ENCODE measurements at places on chromosomes 1 and 21.
A peak's percentile ranks its signal among the peaks of the same experiment; 100 is the strongest.

- no peak overlapping the region for H3K4me3 ChIP-seq
- no peak overlapping the region for H3K27ac ChIP-seq
- no peak for DNase-seq
- no peaks in the 10 kb centered on the region for H3K36me3 ChIP-seq
These were observed 4.7 kb downstream of the RIMKLA start for GRCh38 chr1:42385283-42385682.

DNA sequence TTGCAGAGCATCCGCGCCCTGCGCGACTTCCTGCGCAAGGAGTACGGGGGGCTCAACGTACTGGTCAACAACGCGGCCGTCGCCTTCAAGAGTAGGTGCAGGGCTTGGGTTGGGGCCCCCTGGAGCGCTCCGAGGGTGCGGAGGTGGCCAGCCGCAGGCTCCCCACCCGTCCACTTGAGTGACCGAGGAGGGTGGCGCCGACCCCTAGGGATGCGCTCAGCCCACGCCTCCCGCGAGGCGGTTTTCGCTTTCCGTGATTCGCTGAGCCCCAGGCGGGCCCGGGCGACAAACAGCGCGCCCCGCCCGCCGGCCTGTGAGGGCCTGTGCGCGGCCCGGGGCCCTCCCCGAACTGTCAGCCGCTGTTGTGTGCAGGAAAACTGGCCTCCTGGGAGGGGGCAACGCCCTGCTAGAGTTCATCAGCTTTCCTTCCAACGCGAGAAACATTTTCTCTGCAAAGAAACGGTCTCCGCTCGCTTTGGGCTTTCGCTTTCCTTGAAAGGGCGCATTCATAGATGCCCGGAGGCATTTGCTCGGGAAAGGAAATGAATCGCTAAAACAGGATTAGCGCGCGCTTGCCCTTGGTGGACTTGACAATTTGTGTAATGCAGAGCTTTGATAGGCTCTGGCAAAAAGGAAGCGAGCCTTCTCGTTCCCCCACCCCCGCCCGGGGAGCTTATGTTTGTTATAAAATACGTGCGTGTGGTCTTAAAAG is 668 bp downstream of the CBR3 start:
- peaks cover 3% of the 10 kb centered on the region for H3K36me3 ChIP-seq
- H3K4me1 ChIP-seq: peaks cover 29% of the 10 kb centered on the region
- H3K27ac ChIP-seq: peak overlapping the region; percentile 93

DNA sequence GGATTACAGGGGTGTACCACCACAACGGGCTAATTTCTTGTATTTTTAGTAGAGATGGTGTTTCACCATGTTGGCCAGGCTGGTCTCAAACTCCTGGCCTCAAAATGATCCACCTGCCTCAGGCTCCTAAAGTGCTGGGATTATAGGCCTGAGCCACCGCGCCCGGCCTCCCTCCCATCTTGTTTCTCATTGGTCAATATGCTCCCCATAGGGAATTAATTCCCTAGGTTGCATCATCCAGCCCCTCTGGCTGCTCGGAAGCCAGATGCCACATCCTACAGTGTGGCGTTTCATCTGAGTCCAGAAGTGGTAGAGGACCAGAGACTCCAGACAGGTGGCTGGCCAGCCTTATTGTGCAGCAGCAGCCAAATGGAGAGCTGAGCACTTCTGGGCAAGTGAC is 11.5 kb upstream of the VASH2 start:
- H3K4me3 ChIP-seq: no peak overlapping the region
- DNase-seq: no peak
- no peak overlapping the region for H3K27ac ChIP-seq
- no peaks in the 10 kb centered on the region for H3K36me3 ChIP-seq
- no peaks in the 10 kb centered on the region for H3K27me3 ChIP-seq

DNA sequence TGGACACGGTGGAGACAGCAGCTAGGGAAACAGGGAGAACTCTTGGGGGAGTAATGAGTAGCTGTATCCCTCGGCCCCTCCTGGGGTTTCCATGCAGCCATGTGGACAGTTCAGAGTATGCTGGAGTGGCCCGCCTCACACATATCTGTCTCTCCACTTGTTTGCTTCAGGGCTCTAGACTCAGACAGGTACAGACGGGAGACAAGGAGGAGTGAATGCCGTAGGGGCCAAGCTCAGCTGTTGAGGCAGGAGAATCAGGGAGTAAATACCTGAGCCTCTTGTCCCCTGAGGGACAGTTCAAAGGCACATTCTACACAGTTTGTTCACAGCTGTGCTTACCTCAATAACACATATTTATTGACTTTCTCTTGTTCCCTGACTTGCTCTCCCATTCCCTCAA is 7.7 kb upstream of the PTGFRN start:
- DNase-seq: no peak
- no peak overlapping the region for H3K27ac ChIP-seq
- no peaks in the 10 kb centered on the region for H3K36me3 ChIP-seq
- H3K4me1 ChIP-seq: peaks cover 8% of the 10 kb centered on the region
- H3K4me3 ChIP-seq: no peak overlapping the region
- H3K27me3 ChIP-seq: no peaks in the 10 kb centered on the region

DNA sequence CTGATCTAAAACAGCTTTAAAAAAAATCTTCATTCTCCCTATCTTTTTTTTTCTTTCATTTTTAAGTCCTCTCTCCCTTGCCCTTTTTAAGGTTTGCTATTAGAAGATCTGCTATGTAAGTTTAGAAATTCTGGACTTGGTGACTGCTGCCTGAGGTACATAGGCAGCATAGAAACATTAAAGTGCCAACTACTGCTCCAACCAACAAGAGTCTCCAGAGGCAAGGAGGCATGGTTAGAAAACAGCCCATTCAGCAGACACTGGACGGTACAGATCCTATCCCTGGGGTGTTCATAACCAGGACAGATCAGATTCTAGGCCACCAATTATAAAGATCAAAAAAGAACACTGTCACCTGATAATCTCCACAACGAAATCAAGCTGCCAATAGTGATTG is 36.6 kb downstream of the GPR3 start:
- H3K4me1 ChIP-seq: peaks cover 49% of the 10 kb centered on the region
- H3K4me3 ChIP-seq: peak overlapping the region; percentile 8
- H3K36me3 ChIP-seq: no peaks in the 10 kb centered on the region
- peak overlapping the region; percentile 65 for H3K27ac ChIP-seq

DNA sequence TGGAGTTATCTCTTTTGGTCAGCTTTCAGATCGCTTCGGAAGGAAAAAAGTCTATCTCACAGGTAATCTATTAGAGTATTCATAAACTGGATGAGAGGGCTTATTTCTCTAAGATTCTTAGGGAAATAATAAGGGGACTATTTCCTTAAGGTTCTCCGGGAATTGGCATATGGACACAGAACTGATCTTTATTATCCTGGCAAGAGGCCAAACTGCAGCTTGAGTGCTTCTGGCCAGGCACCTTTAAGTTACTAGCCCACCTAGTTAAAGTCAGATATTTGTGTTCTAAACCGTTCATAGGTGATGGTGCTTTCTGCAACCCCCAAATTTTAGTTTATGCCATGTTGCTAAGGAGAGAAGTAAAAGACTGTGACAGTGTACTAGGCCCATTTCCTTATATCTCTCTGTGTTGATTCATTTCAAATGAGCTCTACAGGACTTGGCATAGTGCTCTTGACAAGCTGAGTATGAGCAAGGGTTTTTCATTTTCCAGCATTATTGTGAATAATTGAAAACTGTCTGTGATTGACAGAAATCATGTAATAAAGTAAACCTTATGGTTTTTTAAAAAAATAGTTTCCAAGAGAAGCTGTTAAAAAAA is 43.4 kb downstream of the SLC22A15 start:
- H3K4me3 ChIP-seq: no peak overlapping the region
- H3K4me1 ChIP-seq: no peaks in the 10 kb centered on the region
- no peaks in the 10 kb centered on the region for H3K27me3 ChIP-seq

Measured in esophagus squamous epithelium (tissue), 5 donors.